ENCODE measurements at places on chromosomes 11 and 22.
A peak's percentile ranks its signal among the peaks of the same experiment; 100 is the strongest.

DNA sequence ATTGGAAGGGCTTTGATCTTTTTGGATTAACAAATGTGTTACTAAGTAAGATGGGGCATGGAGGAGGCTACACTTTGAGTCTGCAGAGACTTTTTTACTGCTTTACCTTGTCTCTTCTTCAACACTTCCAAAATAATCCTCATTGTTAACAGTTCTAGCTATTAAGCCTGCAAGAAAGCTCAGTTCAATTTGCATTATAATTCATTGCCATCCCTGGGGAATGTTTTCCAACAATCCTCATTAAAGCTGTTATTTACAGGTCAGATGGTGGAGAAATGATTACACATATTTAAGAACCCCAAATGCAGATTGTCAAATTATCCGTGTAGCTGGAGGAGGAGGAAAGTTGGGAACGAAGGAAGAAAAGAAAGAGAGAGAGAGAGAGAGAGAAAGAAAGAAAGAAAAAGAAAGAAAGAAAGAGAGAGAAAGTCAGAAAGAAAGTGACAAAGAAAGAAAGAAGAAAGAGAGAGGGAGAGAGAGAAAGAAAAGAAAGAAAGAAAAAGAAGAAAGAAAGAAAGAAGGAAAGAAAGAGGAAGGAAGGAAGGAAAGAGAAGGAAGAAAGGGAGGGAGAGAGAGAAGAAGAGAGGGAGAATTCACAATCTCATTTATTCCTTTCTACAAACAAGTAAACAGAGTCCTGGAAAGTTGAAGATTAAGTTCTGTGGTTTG, 443.9 kb downstream of the INSC start:
- no peak for DNase-seq

DNA sequence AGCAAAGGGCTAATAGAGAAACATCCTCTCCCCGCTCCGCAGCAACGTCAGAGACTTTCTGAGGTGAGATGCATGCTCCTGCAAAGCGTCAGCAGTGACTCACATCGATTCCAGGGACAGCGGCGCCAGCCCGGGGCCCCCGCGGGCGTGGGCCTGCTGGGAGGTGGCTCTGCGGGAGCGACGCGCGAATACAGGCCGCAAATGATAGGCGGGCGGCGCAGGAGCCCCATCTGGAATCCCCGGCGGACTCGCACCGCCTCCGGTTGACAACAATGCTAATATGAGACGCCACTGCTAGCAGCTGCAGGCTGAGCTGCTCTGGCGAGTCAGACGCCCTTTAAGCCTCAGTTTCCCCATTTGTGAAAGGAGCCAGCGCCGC, 557 bp downstream of the RANGAP1 start:
- DNase-seq: no peak

- DNase-seq: no peak
Measured at GRCh38 chr11:23767576-23767975, 729.3 kb upstream of the LUZP2 start.

- no peak for DNase-seq
Measured at GRCh38 chr11:125772834-125773505, 5.7 kb downstream of the PATE2 start.

- no peak for DNase-seq
Measured at GRCh38 chr11:9905960-9906791, 242.3 kb downstream of the SWAP70 start.

DNA sequence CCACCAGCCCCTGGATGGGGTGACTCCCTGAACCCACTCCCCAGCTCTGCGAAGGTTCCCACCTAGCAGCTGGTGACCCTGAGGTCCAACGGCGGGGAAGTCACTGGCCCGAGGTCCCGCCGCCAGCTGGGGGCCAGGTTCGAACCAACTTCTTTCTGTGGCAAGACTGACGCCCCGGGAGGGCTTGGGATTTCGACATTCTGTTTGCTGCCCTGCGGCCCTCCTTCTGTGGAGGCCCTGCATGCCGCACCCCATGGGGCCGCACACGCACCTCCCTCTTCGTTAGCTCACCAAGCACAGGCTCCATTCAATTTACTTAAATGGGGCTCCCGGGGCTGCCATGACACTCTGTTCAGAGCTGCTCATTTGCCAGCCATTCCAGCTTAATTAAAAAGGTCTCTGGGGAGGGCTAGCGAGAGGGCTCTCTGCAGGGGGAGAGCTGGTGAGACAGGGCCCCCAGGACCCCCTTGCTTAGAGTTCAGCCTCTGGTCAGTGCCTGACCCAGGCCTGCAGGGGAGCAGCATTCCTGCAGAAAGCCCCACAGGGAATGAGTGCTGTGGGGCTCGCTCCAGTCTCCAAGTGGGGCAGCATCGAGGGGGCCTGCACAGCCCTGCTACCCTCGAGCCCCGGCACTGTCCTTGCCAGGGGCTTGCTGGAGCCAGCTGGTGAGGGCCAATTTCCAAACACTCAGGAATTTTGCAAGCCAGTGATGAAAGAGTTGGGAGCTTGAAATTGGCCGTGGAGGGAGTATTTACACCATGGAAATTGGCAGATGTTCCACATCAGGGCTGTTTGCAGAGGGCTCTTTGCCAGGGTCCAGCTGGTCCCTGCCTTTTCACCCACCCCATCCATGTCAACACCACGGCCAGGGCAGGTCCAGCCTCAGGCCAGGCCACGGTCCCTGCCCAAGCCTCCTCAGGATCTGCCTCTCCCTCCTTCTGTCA, 80.8 kb downstream of the CACNA1I start:
- DNase-seq: no peak

- no peak for DNase-seq
Measured at GRCh38 chr22:19169947-19170318, 8.6 kb downstream of the SLC25A1 start.

GRCh38 chr11:122273476-122274191, 157.6 kb upstream of the BLID start:
- peak; percentile 85 for DNase-seq

- no peak for DNase-seq
Measured at GRCh38 chr11:121711236-121711635, 258.5 kb upstream of the SORL1-AS1 start.

GRCh38 chr11:113773092-113773415, 438 bp downstream of the ZW10 start:
- no peak for DNase-seq
